Osteocyte (in vitro differentiated cells): ENCODE measurements at places on chromosomes 11 and 22. TPM values are rescaled to one million over a fixed set of nuclear protein-coding genes. Genes with fewer than 3 reads are reported as not detected.

TNNI2 gene
- total RNA-seq = 1.0 and 1.1 TPM in 2 replicates

NLRP14 gene
- not detected in 2 replicates for total RNA-seq

A4GALT gene
- 29.9 and 32.8 TPM in 2 replicates for total RNA-seq

CREB3L1 gene
- total RNA-seq = 77.0 and 78.6 TPM in 2 replicates

RTN3 gene
- total RNA-seq = 109 and 117 TPM in 2 replicates

C11orf87 gene
- 8.6 and 9.0 TPM in 2 replicates for total RNA-seq

C22orf23 gene
- total RNA-seq = not detected in 2 replicates

ATG2A gene
- 23.6 and 28.7 TPM in 2 replicates for total RNA-seq

HARBI1 gene
- 6.1 and 6.7 TPM in 2 replicates for total RNA-seq

SPON1 gene
- 0.05 and 0.10 TPM in 2 replicates for total RNA-seq

OR56A4 gene
- total RNA-seq = 0.08 and 0.10 TPM in 2 replicates

ENTHD1 gene
- total RNA-seq = not detected in 2 replicates

NLRP10 gene
- total RNA-seq = 0.38 and 0.63 TPM in 2 replicates

CHRDL2 gene
- total RNA-seq = not detected in 2 replicates

OR51E2 gene
- total RNA-seq = 0.40 and 0.76 TPM in 2 replicates

UQCR10 gene
- total RNA-seq = 66.0 and 77.4 TPM in 2 replicates

OR2AT4 gene
- total RNA-seq = not detected in 2 replicates

CRYBB2 gene
- total RNA-seq = not detected in 2 replicates

OR51B4 gene
- total RNA-seq = not detected in 2 replicates

RASSF10 gene
- not detected in 2 replicates for total RNA-seq

TRIM34 gene
- 4.6 and 5.6 TPM in 2 replicates for total RNA-seq

TRIM49 gene
- total RNA-seq = not detected in 2 replicates

KCNE3 gene
- not detected in 2 replicates for total RNA-seq

ZP1 gene
- not detected in 2 replicates for total RNA-seq

LRRN4CL gene
- total RNA-seq = 0.39 and 0.46 TPM in 2 replicates

CCDC73 gene
- not detected in 2 replicates for total RNA-seq

TRIM48 gene
- total RNA-seq = not detected in 2 replicates

CD3G gene
- total RNA-seq = not detected in 2 replicates

CD3D gene
- not detected in 2 replicates for total RNA-seq

SAA4 gene
- not detected in 2 replicates for total RNA-seq

DDI1 gene
- total RNA-seq = not detected in 2 replicates
